Activated CD4-positive, alpha-beta T cell treated with anti-CD3 and anti-CD28 coated beads, Interleukin-2, amount 10 ng/mL, durations not matched to agents 24 days and 14 days (primary cell): ENCODE measurements at places on chromosomes 4 and X. TPM values are rescaled to one million over a fixed set of nuclear protein-coding genes. Genes with fewer than 3 reads are reported as not detected.

GRCh38 chrX:153469811-153470410, 465 bp downstream of the HAUS7 start:
- peak; percentile 77 for DNase-seq

DNA sequence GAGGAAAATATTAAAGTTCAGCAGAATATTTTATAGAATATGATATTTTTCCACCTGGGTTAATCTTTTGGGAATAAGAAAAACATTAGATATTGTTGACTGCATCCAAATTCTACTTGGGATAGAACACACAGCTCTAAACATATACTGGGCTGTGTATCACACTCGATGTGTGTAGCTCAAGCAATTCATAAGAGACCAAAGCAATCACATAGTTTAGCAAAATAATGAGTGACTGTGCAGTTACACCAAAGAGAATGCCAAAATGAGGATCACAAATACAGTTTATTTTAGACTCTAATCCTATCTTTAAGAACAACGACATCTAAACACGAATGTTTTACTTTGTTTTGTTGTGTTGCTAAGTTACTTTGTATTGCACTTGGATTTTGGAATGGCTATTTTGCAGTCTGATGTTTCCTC, 101.2 kb downstream of the CBR4 start:
- no peak for DNase-seq

GRCh38 chrX:96424007-96424406, 260.6 kb upstream of the DIAPH2 start:
- DNase-seq = no peak

GRCh38 chrX:8679550-8679949, 52.4 kb downstream of the ANOS1 start:
- no peak for DNase-seq

DNA sequence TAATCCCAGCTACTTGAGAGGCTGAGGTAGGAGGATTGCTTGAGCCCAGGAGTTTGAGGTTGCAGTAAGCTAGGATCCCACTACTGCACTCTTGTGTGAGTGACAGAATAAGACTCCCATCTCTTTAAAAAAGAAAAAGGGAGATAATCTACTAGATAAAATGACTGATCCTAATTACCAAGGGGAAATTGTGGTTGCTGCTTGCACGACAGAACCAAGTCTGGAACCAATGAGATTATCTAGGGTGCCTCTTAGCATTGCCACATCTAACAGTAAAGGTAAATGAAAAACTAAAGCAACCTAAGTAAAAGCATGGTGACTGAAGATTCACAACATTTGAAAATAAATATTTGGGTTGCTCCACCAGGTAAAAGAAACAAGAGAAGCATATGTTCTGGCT, 185.1 kb downstream of the PDHA2 start:
- DNase-seq = no peak

DNA sequence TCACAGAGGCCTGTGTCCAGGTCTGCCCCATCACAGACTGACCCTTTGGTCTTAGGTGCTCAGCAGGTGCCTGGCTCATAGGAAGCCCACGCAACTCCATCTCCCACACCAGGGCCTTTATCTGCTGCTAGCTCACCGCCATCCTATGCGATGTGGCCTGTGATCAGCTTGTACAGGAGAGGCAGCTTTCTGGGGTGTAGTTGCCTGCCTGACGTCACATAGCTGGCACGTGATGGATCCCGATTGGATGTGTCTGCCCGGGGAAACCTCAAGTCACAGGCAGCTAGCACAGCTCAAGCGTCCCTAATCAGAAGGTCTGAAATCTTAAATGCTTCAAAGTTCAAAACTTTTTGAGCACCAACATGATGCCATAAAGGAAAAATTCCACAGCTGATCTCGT, 41.2 kb upstream of the CLDN34 start:
- no peak for DNase-seq

DNA sequence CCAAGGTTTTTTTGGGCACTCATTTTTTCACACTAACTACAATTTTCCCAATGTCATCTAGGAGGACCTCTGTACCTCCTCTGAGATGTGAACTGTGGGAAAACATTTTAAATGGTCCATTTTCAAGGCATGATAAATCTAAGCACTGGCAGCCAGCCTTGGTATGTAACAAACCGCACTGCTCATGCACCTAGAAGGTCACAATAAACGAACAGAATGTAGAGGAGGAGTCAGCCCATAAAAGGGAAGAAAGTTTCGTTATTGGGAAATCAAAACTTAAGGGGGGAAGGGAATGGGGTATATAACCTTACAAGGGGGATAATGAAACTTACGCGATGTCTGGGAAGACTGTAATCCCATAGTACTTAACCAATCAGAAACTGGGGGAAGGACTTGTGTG, 16.4 kb downstream of the COX18 start:
- no peak for DNase-seq

DNA sequence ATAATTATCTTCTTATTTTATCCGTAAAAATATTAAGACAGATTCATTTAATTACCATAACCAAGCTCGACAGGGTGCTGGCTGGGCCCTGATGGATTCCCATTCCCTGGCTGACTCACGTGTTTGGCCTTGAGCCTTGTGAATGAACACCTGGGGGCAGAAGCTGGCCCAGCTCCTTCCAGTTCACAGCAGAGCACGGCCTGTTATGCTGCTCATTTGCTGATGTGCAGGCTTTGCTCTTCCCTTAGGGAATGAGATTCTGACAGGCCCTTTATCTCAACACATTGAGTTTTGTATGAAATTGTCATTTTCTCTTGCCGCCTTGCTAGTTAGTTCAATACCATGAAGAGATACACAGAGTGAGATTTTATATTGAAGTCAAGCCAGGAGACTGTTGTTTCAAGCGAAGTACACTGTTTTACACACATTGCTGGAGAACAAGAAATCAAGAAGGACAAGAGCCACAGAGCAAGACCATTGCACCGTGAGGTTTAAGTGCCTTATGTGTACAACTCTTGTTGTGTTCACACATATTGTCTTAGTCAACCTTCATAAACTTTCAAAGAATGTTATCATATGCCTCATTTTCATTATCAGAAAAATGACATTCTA, 1583.3 kb downstream of the STIM2 start:
- no peak for DNase-seq

DNA sequence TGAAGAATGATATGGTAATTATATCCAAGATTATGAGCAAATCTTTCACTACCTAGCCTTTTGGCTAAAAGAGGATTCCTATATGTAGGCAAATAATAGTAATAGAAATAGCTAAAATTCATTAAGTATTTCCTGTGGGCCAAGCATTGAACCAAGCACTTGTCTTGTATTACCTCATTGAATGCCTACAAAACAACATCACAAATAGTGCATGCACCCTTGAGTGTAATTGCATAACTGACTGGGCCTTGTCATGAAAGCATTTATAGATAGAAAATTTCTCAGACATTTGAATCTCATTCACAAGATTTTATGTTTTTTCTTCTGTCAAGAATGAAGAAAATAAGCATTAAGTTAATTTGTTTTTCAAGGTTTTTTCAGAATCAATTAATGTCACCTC, 3.9 kb upstream of the HPGDS start:
- no peak for DNase-seq

DNA sequence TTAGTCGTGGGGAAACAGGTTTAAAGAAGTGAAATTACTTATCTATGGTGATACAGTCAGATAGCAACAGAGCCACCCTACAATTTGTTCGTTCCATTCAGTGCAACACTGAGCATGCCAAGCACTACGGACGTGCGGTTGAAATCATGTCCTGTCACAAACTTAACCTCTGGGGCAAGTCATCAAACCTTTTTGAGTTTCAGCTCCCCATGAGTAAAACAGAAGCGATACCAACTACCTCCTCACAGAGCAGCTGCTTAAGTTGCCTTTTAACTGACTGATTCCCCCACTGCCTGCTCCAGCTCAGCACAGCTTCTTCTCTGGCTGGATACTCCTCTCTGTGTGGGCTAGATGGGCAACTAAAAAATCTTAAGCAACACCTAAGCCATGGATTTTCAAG, 36.0 kb downstream of the LHFPL1 start:
- no peak for DNase-seq

DNA sequence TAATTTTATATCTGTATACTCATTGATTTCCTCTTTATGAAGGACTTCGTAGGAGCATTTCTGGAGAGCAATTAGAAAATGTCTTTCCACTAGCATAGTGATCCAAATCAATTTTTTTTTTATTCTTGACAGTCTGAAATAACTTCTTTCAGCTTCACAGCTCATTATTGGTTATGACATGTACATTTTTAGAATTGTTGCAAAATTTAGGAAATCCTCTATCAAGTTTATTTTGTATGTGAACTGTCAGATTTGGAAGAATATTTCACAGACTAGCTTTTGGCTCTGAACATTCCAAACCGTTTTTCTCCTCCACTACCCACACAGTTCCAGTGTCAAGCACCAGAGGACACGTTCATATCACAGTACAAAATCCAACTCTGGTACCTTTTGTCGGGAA, 249.6 kb upstream of the ATOH1 start:
- DNase-seq = no peak

GRCh38 chr4:162347842-162348213, 184.0 kb upstream of the FSTL5 start:
- no peak for DNase-seq

DNA sequence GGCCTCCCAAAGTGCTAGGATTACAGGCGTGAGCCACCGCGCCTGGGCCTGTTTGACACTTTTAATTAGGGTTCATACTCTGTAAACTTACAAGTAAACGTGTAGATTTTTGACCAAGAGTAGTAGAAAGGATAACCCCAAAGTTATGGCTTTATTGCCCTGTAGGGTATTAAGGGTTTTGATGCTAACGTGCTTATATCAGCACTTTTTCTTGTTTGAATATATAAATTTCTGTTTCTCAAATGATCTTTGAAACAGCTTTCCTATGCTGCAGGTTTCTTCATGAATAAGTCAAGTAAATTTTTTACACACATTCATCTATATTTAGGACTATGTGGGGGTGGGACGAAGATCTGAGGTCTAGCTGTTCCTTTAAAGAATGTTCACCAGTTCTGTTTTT, 29.3 kb upstream of the REPS2 start:
- DNase-seq = no peak

- DNase-seq = no peak
Observed at GRCh38 chrX:20221902-20222301, 44.8 kb downstream of the RPS6KA3 start.

DNA sequence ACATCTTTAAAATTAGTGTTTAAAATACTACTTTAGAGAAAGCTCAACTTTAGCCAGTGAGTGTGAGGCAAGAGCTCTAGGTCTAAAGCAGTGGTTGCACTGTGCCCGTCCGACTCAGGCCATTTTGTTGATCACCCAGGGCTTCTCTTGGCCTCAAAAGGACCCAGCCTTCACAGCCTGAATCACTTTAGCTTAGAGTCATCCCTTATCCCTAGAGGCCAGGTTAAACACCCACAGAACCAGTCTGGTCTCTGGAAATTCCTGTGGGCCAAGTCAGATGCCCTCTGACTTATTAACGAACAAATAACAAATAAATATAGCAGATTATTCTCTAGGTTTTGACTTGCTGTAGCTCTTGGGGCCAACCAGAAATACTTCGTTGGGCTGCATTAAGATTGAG, 102.3 kb downstream of the WWC2 start:
- no peak for DNase-seq

DNA sequence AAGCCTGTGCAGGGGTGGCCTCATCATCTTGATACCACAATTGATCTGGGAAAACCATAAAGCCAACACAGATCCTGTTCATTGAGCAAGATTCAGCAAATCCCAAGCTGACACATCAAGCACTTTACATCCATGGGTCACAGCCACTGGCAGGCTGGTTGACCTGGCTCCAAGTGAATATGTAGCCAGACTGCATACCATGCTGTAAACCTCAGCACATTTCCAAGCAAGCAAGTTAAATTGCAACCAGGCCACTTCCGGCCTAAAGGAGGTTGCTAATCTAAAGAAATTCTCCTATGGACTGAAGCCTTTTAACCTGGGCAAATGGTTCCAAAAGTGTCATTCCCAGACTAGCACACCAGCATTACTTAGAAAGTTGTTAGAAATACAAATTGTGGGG, 54.4 kb upstream of the USP26 start:
- DNase-seq = no peak

DNA sequence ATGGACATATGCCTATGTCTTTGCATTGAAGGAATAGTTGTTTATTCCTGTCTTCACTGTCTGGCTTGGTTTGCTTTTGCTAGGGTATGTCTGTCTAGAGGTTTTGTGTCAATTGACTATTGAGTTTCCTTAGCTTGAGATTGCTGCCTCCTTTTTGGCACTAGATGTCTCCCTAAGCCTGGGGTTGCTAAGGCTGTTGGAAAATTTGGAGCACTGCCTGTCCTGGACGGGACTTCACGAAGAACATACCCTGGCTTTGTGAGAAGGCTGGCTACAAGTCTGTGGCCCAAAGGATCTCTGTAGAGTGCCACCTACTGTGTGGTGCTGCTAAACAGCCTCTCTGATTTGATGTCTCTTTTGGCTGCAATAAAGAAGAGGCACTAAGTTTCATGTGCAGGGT, 183.8 kb upstream of the NUDT10 start:
- DNase-seq = no peak

GRCh38 chr4:7945709-7946380, 6.2 kb upstream of the AFAP1 start:
- DNase-seq = no peak

The SSX4B gene
- not detected in 2 replicates for total RNA-seq

The BCORL1 gene
- 8.0 and 9.2 TPM in 2 replicates for total RNA-seq

The SLITRK4 gene
- total RNA-seq = not detected in 2 replicates

The ZCCHC18 gene
- total RNA-seq = 0.35 and 0.69 TPM in 2 replicates

The RHOXF2 gene
- total RNA-seq = not detected in 2 replicates

The ASB5 gene
- not detected in 2 replicates for total RNA-seq

The OPHN1 gene
- 0.05 and 0.26 TPM in 2 replicates for total RNA-seq

The TRMT10A gene
- 7.4 and 8.6 TPM in 2 replicates for total RNA-seq

The MAPK10 gene
- not detected in 2 replicates for total RNA-seq
